Activated T-cell treated with anti-CD3 and anti-CD28 coated beads, Interleukin-2, amount 50 U/mL, for 72 hours (primary cell): ENCODE measurements at places on chromosomes 4 and X. TPM values are rescaled to one million over a fixed set of nuclear protein-coding genes. Genes with fewer than 3 reads are reported as not detected.

SCLT1 gene
- total RNA-seq = 24.5 TPM

SOWAHB gene
- not detected for total RNA-seq

TBX22 gene
- not detected for total RNA-seq

LNX1 gene
- total RNA-seq = not detected

TMEM154 gene
- 16.8 TPM for total RNA-seq

DNA sequence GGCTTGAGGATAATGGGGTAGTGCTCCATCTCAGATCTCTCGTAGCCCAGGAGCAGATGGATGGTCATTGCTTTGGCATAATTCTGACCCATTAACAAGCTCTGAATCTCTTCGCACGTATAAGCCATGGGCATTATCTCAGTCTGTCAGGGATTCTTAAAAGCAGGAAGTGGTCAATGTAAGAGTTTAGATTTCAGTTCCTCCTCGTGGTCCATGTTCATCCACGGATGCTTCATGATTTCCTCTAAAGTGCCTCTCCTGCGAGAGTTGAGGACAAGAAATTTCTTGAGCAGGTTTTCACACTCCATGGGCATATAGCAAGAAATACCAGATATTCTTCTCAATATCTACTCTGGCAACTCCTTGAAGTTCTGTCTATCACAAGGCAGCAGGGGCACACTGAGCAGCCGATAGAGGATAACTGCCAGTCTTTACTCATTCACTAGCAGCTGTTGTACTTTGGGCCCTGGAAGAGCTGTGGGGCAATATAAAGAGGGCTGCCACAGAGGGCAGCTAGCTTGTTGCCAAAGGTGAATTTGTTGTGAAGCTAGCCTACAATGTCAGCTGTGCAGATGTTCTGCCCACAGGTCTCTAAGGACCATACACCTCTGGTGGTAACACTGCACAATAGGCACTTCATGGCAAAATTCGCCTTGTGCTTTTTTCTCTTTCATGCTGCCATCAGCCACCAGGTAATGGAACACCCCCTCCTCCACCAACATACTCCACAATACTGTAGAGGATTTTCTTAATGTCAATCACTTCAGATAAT lies 52.0 kb upstream of the WDR17 start:
- DNase-seq = no peak
- no peaks in the 10 kb centered on the region for H3K4me1 ChIP-seq
- H3K36me3 ChIP-seq = no peaks in the 10 kb centered on the region
- H3K27me3 ChIP-seq = peaks cover 8% of the 10 kb centered on the region
- H3K4me3 ChIP-seq = no peak overlapping the region
- H3K27ac ChIP-seq = no peak overlapping the region

DNA sequence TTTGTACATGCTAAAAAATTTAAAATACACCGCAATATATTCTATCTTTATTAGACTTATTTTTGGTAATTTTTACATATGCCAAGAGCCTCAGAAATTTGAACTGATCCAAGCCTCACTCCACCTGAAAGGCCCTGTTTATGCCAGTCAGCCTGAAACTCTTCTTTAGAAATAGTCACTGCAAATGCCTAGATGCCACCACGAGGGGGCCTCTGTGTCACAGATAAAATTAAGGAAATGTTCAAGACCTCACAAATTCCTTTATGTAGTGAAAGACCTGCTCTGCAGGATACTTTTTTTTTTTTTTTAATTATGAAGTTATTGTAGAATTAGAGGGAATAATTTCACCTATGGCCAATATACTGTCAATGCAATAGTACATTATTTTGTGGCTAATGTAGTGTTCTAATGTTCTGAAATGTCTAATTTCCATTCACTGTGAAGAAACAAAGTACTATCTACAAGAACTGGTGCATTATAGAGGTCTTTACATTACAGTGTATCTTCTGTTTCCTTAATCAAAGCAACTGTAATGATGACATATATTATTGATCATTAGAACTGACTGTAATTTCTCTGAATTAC lies 69.8 kb downstream of the DTHD1 start:
- peak; percentile 74 for DNase-seq
- peaks cover 35% of the 10 kb centered on the region for H3K4me1 ChIP-seq
- H3K4me3 ChIP-seq = no peak overlapping the region
- no peaks in the 10 kb centered on the region for H3K36me3 ChIP-seq
- H3K27ac ChIP-seq = peak overlapping the region; percentile 91

- no peaks in the 10 kb centered on the region for H3K36me3 ChIP-seq
- peaks cover 5% of the 10 kb centered on the region for H3K27me3 ChIP-seq
- no peak overlapping the region for H3K27ac ChIP-seq
- no peak for DNase-seq
- no peak overlapping the region for H3K4me3 ChIP-seq
These were observed 19.8 kb downstream of the GAGE1 start for GRCh38 chrX:49618574-49618973.

DNA sequence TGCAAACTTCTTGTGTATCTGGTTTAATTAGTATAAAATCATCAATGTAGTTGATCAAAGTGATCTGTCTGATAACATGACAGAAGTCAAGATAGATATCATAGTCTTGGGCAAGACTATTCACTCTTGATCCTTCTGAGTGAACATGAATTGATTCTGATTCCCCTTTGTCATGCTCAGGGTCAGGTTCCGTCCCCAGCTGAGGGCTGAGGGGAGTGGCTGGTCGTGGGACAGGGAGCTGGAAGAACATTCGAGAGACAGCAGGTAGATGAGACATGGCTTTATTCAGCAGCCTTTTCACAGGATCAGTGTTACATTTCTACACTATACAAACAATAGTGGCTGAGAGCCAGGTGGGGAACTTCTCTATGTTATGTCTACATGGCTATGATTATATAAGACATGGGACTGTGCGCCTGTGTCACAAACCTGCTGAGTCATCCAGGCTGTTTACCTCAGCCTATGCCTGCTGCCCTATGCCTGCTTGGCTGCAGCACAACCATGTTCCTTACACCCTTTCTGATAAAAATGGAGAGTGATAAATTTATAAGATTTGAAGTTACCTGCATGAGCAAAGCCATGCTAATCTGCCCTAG lies 586.9 kb upstream of the NR3C2 start:
- no peaks in the 10 kb centered on the region for H3K4me1 ChIP-seq
- H3K27me3 ChIP-seq = no peaks in the 10 kb centered on the region
- no peak overlapping the region for H3K27ac ChIP-seq
- no peaks in the 10 kb centered on the region for H3K36me3 ChIP-seq
- DNase-seq = no peak
- H3K4me3 ChIP-seq = no peak overlapping the region

DNA sequence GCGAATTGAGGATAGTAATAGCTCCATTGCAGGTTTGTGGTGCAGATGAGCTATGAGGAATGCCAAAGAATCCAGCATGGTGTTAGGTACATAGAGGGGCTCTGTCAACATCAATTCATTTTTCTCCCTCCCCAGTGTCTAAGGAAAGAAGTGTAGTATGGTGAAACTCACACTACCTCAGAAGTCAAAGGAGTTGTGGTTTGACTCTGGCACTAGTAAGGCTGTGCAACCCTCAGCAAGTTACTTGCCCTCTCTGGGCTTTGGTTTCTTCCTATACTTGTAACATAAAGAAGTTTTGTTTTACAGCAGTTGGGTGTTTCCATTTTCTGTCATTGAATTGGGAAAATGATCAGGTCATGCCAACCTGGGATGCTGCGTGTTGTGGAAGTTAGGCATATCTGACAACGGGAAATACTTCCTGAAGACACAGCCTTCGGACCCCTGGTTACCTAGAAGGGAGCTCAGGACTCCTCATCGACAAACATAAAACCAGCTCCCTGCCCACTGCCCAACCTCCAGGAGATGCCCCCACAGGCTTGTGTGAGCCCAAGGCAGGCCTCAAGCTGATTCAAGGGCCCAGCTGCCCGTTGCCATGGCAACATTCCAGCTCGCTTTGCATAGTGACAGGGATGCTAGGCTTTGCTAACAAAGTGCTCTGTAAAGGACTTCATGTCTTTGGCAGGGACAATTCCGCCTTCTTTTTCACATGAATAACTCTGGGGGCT lies 71.4 kb downstream of the RTL5 start:
- no peak overlapping the region for H3K27ac ChIP-seq
- H3K4me3 ChIP-seq = no peak overlapping the region
- DNase-seq = no peak

DNA sequence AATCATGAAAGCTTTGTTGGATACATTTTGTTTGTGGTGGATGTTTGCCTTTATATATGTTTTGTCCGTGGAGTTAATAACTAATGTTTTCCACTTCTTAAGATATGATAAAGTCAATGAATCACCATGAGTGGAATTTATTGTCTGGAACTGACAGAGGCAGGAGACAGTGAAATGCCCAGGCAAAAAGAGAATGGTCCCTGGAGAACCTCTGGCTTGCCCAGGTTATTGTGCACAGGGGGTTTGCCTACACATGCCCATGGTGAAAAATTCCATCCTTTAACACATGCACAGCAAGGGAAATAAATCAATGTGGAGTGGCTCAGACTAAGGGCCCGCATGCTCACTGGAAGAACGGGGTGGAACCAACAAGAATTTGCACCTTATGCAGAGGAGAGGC lies 964.3 kb upstream of the GRIA3 start:
- H3K4me1 ChIP-seq = no peaks in the 10 kb centered on the region
- no peak overlapping the region for H3K4me3 ChIP-seq
- H3K27me3 ChIP-seq = peaks cover 27% of the 10 kb centered on the region
- peaks cover under 1% of the 10 kb centered on the region for H3K36me3 ChIP-seq
- no peak overlapping the region for H3K27ac ChIP-seq
- no peak for DNase-seq

- no peak overlapping the region for H3K4me3 ChIP-seq
- H3K36me3 ChIP-seq = no peaks in the 10 kb centered on the region
- H3K4me1 ChIP-seq = no peaks in the 10 kb centered on the region
- H3K27me3 ChIP-seq = peaks cover 8% of the 10 kb centered on the region
- H3K27ac ChIP-seq = no peak overlapping the region
- DNase-seq = peak; percentile 6
These were observed 169.0 kb downstream of the CORIN start for GRCh38 chr4:47668810-47669408.
